ENCODE measurements at places on chromosomes 16 and 17.

DNA sequence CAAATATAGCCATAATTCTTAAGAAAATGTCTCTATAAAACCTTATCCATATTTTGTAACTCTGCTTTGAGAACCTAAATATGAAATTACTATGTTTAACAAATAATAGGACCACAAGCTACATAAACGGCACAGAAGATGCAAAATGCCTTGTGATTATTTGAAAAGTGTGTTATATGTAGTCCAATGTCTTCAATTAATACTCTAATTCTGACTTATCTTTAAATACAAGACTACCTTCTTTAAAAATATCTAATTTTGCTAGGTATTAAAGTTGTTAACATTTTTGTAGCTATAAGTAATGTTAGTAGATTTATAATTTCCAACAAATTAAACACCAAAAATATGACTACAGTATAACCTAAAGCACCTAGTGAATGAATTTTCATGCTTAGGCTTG is 17.0 kb downstream of the PSMD12 start:
- H3K4me3 ChIP-seq = no peak overlapping the region
- H3K36me3 ChIP-seq = peaks cover 50% of the 10 kb centered on the region
- no peak overlapping the region for H3K27ac ChIP-seq
- DNase-seq = no peak
- no peaks in the 10 kb centered on the region for H3K4me1 ChIP-seq

DNA sequence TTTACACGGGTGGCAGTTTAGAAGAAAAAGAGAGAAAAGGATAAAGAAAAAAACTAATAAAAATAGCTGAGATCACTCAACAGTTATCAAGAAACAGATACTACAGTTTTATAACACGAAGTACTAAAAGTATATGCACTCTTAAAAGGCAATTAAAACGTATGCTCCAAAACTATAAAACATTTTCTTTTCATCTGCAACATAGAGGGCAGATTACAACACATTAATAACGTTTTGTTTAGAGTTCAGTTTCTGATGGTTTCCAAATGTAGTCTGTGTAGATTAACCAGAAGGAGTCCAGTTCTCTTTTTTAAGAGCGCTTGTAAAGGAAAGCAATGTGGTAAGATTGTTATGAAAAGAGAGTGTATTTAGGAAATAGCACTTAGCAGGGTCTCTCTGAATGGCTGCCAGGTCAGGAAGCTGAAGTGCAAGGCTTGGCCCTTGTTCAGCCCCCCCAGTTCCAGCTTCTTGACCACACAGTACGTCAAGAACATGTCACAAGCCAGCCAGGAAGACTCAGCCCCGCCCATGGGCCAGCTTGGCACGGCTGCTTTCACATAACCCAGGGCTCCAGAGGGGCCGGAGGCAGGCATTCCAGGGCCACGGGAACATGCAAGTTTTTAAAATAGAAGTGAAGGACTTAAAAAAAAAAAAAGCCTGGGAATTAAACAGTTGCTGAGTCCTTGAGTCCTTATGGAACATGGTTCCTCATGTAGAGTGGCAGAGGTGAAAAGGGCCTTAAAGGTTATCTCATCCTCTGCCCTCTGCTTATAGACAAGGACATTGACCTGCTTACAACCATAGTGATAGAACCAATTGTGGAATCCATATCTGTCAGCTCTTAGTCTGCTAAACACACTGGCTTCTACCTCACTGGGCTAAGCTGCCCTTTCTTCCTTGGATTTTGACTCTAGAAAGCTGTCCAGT is 147.4 kb upstream of the TBX2 start:
- no peak overlapping the region for H3K4me3 ChIP-seq
- no peaks in the 10 kb centered on the region for H3K27me3 ChIP-seq
- DNase-seq = no peak
- no peaks in the 10 kb centered on the region for H3K36me3 ChIP-seq
- H3K27ac ChIP-seq = no peak overlapping the region

GRCh38 chr17:28675490-28675889 is 13.5 kb downstream of the SUPT6H start:
- no peak overlapping the region for H3K27ac ChIP-seq
- H3K36me3 ChIP-seq = peaks cover 85% of the 10 kb centered on the region
- H3K27me3 ChIP-seq = no peaks in the 10 kb centered on the region
- DNase-seq = no peak
- H3K4me1 ChIP-seq = no peaks in the 10 kb centered on the region

- peaks cover 4% of the 10 kb centered on the region for H3K4me1 ChIP-seq
- no peaks in the 10 kb centered on the region for H3K27me3 ChIP-seq
- H3K27ac ChIP-seq = no peak overlapping the region
- DNase-seq = no peak
Measured at GRCh38 chr17:64219571-64219970, 43.5 kb downstream of the TEX2 start.
